ENCODE measurements at places on chromosomes 5 and 9.
A peak's percentile ranks its signal among the peaks of the same experiment; 100 is the strongest.

GRCh38 chr9:7071916-7072315, 314.1 kb downstream of the KDM4C start:
- no peak for DNase-seq

DNA sequence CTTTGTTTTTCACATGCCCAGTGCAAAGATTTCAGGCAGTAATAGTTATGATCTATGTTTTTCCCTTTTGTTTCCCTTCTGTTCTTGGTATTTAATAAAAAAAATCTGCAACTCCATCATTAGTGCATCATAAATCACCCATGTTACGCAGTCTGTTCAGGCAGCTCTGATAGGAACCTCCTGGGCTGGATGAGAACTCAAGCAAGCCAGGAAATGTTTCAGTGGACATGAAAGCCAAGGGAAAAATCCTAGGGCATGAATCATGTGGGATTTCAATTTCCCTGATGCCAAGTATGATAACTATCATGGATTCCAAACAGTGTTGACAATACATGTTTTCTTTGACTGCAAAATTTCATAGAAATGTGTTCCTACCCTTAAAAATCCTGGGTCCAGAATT, 119.7 kb upstream of the TARS1 start:
- no peak for DNase-seq

DNA sequence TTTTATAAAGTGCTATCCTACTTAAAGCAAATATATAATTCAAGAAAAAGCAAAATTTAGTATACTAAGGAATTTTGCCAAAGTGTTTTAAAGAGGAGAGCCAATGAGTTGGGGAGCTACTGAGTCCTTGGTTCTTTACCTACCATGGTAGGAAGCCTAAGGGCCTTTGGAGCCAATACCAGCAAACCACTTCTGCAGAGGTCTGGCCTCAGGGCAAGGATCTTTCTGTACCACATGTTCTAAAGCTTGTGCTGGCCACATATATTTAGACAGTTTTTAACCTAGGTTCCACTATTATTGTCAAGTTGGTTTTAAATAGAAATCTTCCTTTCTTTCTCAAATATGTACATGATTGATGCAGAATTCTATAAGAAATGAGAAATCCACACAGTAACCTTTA, 172.3 kb upstream of the NREP start:
- DNase-seq, result no peak

DNA sequence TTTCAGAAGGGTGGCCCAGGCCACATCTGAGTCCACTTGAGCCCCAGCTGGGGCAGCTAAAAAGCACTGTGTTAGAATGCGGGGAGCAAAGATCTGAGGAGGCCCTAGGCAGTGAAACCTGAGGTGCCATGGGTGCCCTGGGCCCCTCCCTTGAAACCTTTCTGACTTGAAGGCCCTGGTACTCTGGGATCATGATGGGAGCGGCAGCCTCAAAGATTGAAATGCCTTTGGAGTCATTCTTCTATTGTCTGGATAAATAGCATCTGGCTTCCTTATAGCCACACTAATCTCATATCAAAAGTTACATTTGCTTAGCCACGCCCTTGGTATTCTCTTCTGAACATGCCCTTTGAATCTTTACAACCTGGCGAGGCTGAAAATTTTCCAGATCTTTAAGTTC, 7.7 kb upstream of the SEMA5A start:
- DNase-seq, result no peak

GRCh38 chr5:43432486-43433375, 20.5 kb upstream of the CCL28 start:
- DNase-seq, result no peak

DNA sequence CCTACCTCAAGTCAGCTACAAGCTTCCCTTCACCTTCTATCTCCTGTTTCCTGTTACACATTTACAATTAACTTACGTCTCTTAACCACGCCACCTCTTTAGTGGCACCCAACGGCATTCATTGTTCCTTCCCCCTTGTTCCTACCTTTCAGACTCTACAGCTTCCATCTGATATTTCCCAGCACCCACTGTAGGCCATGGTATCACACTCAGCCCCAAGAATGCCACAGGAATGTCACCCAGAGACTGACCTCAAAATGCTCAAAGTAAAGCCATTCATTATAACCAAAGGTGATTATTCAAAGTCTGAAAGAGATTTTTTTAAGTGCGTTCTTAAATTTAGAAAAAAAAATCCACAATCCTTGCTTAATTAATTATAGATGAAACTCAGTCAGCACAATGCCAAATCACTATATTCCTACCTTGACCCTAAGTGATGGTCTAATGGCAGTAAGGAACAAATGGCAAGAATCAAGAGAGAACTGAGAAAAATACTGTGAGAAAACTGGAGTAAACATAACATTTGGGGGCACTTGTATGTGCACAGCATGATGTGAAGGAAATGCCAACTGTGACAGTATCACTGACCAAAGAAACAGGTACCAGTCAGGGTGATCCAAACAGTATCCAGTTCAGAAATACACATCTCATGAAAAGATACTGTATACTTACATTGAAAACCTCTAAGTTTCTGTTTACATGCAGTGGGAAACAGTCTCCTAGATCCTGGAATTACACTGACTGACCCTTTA, 52.1 kb downstream of the CTNND2 start:
- no peak for DNase-seq

- no peak for DNase-seq
These were observed 32.3 kb downstream of the ARPC5L start for GRCh38 chr9:124894035-124894740.

- DNase-seq, result no peak
These were observed 397.0 kb downstream of the DIRAS2 start for GRCh38 chr9:90245661-90246060.

- no peak for DNase-seq
These were observed 34.3 kb downstream of the MAP3K1 start for GRCh38 chr5:56849671-56850070.

DNA sequence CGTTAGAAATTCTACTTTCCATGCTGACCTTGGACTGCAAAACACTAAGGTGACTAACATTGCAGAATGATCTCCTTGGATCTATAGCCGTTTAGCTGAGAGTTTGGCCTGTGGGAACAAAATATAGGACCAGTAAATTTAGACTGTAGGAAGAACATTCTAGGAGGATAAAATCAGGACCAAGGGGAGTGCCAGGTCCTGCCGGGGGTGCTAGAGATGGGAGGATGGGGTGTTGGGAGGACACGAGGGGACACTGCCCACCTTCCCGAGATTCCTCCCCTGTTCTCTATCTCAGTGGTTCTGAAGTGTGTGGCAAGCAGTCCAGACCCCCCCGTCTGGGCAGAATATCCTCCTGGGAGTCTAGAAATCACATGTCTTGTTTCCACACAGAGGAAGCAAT, 445.2 kb downstream of the ZSWIM6 start:
- no peak for DNase-seq

DNA sequence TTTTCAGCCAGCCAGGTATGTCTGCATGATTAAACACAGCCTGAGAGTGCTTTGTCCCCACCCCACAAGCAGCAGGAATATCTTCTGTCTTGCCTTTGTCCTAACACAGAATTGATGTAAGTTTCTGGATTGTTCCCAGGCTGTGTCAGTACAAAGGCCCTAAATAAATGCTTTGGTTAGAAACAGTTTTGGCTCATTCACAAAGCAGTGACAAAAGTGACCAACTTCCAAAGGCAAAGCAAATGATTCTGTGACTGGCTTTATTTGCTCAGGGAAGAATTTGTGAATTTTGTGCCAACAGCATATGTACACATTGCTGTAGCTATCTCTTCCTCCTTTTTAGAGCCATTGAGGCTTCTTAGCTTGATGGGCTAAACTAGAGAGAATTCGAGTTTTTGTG, 133.7 kb downstream of the PLPPR1 start:
- no peak for DNase-seq

DNA sequence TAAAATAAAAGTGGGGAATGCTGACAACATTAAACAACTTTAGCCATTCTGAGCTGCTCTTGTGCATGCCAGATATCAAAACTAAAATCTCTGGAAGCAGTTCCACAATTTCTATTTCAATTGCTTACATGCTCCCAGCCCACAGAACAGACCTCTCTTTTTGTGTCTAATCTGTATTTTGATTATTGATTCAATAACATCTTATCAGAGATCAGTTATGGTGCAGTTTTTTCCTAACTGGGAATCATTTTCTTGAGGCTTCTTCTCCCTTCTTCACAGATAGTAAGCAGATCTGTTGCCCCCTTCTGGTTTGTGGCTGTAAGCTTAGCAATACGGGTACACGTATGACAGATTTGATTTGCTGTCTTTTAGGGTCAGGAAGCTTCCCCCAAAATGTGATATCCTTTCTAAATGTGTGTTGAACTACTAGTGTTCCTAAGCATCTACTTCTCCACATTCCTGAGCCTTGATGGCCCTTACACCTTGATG, 39.4 kb downstream of the MRPS27 start:
- DNase-seq, result peak; percentile 60

- no peak for DNase-seq
These were observed 585.1 kb downstream of the DNAH5 start for GRCh38 chr5:13359344-13359743.

DNA sequence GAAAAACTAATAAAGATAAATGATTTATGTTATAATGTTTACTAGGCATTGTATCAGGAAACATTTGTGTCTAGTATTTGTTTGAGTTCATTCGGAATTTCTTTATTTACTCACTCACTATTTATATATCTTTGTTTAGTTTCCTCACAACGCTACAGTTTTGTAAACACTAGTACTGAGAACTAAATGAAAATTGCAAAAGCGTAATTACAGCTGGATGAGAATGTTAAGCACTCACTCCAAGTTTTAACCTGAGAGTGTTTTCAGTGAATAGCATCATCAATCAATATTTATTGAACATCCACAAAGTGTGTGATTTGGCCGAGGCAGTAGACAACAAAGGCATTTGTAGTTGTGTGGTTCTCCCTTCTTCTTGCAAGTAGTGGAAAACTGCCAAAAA, 969.6 kb upstream of the DMAC1 start:
- DNase-seq, result no peak

GRCh38 chr9:74303945-74304344, 193.2 kb upstream of the RORB start:
- DNase-seq, result no peak

GRCh38 chr5:54915466-54916027, 69.8 kb downstream of the ESM1 start:
- no peak for DNase-seq

Measured in erythroblast (primary cell).